ENCODE measurements at places on chromosomes 1 and 21.

DNA sequence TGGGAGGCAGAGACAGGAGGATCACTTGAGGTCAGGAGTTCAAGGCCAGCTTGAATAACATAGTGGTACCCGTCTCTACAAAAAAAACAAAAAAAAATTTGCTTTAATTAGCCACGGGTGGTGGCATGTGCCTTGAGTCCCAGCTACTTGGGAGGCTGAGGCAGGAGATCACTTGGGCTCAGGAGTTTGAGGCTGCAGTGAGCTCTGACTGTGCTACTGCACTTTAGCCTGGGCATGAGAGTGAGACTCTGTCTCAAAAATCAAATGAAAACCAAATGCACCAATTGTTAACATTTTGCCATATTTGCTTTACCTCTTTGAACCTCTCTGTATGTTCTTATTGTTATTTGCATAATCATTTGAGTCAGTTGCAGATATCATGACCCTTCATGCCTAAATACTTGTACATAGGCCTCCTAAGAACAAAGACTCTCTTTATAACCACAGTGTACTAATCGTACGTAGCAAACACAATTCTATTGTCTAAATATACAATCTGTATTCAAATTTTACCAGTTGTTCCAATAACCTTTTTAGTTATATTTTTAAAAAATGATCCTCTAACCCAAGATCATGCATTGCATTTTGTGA is 8.5 kb upstream of the NID1 start:
- DNase-seq = no peak

DNA sequence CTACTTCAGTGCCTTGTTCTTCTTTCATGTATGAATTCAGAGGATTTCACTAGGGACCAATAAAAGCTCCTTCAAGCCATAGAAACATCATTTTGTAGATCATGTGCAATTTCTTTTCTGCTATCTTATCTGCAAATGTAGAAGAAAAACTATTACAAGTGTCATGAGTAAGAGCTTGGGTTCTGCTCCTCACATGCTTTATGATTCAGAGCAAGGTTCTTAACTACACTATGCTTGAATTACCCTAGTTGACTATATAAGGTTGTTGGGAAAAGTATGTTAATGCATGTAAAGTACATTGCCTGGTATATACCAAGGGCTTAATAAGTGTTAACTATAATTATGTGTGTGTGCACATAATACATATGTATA is 91.4 kb upstream of the S1PR1 start:
- DNase-seq = no peak

- no peak for DNase-seq
Observed at GRCh38 chr1:44594353-44594752, 79.9 kb downstream of the TMEM53 start.

DNA sequence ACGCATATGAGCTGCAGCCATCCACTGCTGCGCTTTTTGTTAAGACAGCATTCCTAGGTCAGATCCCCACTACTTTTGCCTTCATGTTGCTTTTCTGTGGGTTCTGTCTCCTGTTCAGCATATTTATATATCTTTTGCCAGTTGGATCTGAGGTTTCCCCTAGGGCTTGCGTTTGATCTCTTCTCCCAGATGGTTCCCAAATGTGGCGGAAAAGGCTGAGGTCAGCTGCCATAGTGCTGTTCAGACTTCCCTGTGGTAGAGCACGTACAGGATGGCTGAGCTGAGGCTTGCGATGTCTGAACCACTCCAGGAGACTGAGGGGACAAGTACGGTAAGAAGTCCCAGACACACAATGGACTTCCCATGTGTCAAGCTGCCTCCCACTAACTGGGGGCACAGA is 39.8 kb downstream of the COL6A1 start:
- no peak for DNase-seq

- no peak for DNase-seq
Observed at GRCh38 chr1:59697150-59697800, 117.5 kb upstream of the HOOK1 start.

DNA sequence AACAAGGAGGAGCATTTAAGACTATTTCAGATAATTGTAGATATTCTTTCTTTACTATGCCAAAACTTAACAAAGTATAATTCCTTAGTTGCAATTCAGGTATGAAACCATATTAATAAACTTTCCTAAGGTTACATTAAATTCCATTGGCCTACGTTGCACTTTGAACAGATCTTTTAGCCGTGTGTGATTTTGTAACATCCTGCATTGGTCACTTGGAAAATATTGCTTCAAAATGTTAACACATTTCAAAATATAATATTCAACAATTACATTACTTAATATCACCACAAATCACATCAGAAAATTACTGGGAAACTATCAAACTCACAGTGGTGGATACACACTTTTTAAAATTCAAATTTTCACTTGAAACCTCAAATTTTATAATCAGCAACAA is 20.2 kb downstream of the ETS2 start:
- no peak for DNase-seq

- no peak for DNase-seq
Observed at GRCh38 chr1:246792603-246793002, 68.4 kb downstream of the SCCPDH start.

GRCh38 chr21:39184050-39184980 is 1.1 kb upstream of the PSMG1 start:
- DNase-seq = no peak

DNA sequence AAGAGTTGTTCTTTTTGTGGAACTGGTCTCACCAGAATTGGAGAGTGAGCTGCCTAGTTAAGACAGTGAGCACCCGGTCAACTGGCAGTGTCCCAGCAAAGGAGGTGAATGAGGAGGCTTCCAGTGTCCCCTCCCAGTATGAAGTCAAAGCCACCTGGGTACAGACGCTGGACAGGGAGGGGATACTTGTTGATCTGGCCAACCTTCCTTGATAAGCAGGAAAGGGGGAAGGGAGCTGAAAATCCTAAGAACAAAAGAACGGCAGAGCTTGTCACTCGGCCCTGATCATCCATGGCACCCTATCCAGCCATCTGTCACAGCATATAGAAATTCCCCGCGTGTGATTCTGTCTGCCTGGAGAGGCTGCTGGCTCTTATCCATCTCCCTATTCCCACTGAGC is 91.5 kb downstream of the SSBP3 start:
- no peak for DNase-seq

DNA sequence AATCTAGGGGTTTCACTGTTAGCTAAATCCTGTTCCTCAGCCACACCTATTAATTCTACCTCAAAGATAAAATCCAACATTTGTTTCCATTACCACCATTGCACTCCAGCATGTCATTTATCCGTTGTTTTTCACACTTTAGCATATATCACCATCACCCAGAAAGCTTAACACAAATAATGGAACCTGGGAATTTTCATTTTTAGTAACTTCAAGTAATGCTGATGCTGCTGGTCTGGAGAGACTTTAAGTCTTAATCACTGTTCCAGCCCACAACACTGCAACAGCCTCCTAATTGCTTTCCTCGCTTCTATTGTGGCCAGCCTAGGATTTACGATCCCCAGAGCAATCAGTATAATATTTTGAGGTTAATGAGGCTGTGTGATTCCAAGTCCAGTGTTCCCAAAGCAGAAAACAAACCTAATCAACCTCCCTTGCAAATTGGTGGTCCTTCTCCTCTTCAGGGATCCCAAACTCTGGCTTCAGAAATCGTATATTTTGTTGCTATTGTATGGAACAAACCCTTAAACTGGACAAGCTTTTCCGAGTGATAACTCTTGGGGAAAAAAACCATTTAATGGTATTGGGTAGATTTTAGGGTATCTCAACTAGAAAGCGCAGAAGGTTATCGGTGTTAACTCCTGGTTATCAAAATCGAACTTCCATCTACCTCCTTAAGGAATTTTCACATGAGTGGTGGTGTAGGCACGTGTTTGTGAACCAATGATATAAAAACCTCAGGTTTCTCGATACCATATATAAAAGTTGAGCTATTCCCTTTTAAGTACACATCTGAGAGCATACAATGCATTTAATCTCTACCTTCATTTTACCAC is 50.0 kb upstream of the BOLA1 start:
- DNase-seq = no peak

DNA sequence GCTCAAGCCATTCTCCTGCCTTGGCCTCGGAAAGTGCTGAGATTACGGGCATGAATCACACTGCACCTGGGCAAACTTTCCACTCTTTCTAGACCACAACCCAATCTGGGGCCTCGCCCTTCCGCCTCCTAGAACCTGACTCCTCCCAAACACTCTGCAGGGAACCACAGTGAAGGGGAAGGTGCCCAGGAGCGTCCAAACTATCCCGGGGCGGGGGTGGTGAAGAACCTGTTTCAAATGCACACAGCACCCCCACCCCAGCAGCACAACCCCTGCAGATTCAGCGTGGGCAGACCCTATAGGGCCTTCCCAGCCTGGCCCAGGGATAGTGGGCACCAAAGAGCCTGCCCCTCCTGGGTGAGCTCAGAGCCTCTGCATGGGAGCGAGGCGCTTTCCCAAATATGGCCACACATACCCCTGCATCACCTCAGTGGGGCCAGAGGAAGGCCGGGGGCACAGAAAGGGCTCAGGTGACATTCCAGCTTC is 86.9 kb downstream of the STUM start:
- peak; percentile 34 for DNase-seq

DNA sequence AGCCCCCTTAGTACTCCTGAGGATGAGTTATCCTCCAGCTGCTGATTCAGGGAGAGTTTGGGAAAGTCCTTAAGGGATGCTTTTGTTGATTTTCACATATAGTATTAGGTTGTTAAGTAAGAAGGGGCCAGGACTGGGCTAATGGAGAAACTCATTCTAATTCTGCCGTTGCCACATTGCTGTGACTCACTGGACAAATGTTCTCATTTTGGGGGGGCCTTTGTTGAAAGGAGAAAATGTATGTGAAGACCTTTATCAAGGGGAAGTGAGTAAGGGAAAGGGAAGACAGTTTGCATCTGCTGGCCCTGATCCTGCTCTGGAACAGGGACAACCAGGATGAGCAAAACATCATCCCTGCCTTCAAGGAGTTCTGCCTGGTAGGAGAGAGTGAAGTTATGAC is 123.2 kb upstream of the FGGY start:
- no peak for DNase-seq

GRCh38 chr21:43362321-43362791 is 64.6 kb downstream of the SIK1 start:
- peak; percentile 54 for DNase-seq

GRCh38 chr1:205226868-205227583 is 720 bp upstream of the TMCC2 start:
- DNase-seq = no peak

DNA sequence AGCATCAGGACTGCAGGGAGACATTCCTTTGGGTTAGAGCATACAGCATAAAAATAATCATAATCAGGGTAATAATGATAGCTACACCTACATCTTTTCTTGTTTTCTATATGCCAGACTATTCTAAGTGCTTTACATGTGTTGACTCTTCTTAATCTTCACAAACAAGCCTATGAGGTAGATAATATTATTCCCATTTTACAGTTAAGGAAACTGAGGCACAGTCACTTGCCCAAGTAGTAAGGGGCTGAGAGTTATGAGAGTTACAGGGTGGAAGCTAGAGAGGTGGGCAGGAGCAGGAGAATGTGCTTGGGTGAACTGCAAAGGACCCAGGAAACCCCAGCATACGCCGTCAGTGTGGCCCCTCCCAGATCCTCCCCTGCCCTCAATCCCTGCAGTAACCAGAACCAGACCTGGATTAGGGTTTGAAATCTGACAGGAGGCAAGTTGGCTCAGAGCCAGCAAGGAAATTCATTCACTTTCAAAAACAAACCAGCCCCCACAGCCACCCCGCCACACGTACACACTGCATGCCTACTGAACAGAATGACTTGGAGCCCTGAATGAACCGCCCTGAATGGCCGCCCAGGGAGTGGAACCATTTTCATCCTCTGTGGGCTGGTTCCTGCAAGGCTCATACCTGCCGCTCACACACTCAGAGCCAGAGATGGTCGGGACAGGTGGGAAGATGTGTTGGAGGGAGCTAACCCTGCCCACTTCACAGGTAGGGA is 126.1 kb downstream of the TRABD2B start:
- no peak for DNase-seq

GRCh38 chr1:155139895-155140629 is at the start of gene DPM3:
TSS of gene DPM3 (minus strand) at chr1:155140531. CDS start at chr1:155140240, 291 bp downstream.
- DNase-seq = peak; percentile 75

- DNase-seq = no peak
Observed at GRCh38 chr1:27789540-27790041, 16.6 kb downstream of the STX12 start.

GRCh38 chr1:225883616-225884265 is 1.6 kb upstream of the TMEM63A start:
- no peak for DNase-seq

DNA sequence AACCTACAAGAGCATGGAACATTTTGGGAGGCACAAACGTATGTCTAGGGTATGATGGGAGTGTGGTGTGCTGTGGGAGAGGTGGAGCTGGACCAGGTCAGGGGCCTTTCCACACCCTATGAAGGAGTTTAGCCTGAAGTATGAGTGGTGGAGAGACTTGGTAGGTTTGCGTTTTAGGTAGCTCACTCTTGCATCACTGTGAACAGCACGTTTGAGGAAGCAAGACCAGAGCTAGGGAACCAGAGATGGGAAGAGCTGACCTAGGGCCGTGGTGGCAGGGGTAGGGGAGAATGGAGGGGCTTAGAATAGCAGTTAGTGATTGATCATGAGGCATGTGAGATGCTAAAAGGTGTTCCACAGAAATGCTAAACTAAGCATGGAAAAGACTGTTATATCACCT is 25.1 kb upstream of the ZFP69B start:
- DNase-seq = no peak

DNA sequence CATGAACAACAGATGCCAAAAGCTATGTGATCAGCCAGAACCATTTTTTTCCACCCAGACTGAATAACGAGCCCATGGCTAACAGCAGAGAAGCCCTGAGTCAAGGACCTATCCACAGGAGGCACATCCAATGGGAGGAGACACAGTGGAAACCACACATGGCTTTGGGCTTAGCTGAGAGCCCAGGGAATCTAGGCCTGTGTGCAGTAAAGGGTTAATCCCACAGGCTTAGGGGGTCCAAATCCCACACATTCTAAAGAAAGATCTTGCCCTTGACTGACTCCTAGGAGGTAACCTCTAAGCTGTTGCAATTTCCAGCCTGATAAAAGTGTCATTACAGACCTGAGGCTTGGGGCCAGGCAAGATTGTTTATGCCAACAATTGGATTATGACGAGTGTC is 194.5 kb downstream of the DSCAM start:
- no peak for DNase-seq
